ENCODE measurements at places on chromosomes 6 and 20. TPM values are rescaled to one million over a fixed set of nuclear protein-coding genes. Genes with fewer than 3 reads are reported as not detected.

GRCh38 chr20:25318471-25319240 is 70.8 kb downstream of the PYGB start:
- DNase-seq: no peak

DNA sequence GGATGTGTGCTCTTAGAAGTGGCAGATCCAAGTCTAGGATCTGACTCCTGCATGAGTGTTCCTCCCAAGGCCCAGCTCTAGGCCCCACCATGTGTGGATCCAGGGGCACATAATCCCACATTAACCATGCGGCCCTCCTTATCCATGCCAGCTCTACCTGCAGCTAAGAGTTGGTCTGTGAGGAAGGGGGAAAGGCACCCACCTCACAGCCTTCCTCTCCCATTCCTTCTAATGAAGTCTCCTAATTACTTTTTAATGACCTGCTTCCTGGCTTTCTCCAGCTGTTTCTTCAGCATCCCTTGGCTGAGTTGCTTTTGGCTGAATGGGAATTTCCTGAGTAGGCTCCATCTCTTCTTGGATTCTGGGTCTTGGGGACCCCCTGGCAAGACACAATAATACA is 52.2 kb downstream of the NPEPL1 start:
- DNase-seq: no peak

- no peak for DNase-seq
Measured at GRCh38 chr6:93974332-93974731, 555.0 kb upstream of the EPHA7 start.

DNA sequence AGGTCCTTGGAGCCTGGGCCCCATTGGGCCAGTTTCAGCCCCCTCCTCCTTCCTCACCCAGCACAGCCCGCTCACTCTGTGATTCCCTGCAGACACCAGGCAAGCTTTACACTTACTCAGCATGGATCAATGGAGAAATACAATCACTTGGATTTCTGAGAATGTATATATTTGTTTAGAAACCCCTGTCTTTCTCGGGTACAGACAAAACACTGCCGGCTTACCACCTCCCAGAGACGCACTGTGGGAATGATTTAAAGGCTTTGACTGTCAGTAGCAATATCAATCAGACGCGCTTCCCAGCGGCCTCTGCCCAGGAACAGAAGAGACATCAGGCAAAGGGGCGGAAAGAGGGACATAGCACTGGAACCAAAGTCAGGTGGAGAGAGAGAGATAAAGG is 186.5 kb downstream of the MAFB start:
- no peak for DNase-seq

ARMC2 gene
- 12.3 TPM for total RNA-seq

B3GALT4 gene
- 12.7 TPM for total RNA-seq

Measured in aorta (tissue), 5 donors.